Right lung (tissue), 10 donors: ENCODE measurements at places on chromosomes 13 and 19. TPM values are rescaled to one million over a fixed set of nuclear protein-coding genes. Genes with fewer than 3 reads are reported as not detected.

STARD13 gene
- 24.6 TPM for polyA plus RNA-seq

SAFB gene
- polyA plus RNA-seq: 201 TPM

GDF15 gene
- 43.4 TPM for polyA plus RNA-seq

CCL25 gene
- 0.37 TPM for polyA plus RNA-seq

HS6ST3 gene
- 0.05 TPM for polyA plus RNA-seq

SWSAP1 gene
- 2.1 TPM for polyA plus RNA-seq

ACP7 gene
- 0.16 TPM for polyA plus RNA-seq

TSHZ3 gene
- polyA plus RNA-seq: 43.1 TPM

PCDH9 gene
- polyA plus RNA-seq: 2.4 TPM

IFNL1 gene
- not detected for polyA plus RNA-seq

COLGALT1 gene
- 54.2 TPM for polyA plus RNA-seq

PRSS57 gene
- 0.36 TPM for polyA plus RNA-seq

NOVA2 gene
- 9.6 TPM for polyA plus RNA-seq

MIA gene
- polyA plus RNA-seq: 0.49 TPM

GPR18 gene
- 0.35 TPM for polyA plus RNA-seq

RBM42 gene
- polyA plus RNA-seq: 43.0 TPM

ECSIT gene
- 31.7 TPM for polyA plus RNA-seq

IL12RB1 gene
- 0.45 TPM for polyA plus RNA-seq

MISP3 gene
- 3.7 TPM for polyA plus RNA-seq

PSG1 gene
- not detected for polyA plus RNA-seq

SYDE1 gene
- polyA plus RNA-seq: 23.8 TPM

RNF113B gene
- not detected for polyA plus RNA-seq

FAM216B gene
- polyA plus RNA-seq: 12.9 TPM

FAM83E gene
- 4.8 TPM for polyA plus RNA-seq

ZNF729 gene
- 0.26 TPM for polyA plus RNA-seq

SLC27A1 gene
- 28.4 TPM for polyA plus RNA-seq

SHD gene
- polyA plus RNA-seq: 0.46 TPM

MEIOSIN gene
- polyA plus RNA-seq: not detected

SLAIN1 gene
- polyA plus RNA-seq: 27.4 TPM

EHD2 gene
- 107 TPM for polyA plus RNA-seq

TYROBP gene
- 20.4 TPM for polyA plus RNA-seq

ZNF649 gene
- 22.9 TPM for polyA plus RNA-seq

ZNF813 gene
- polyA plus RNA-seq: 5.8 TPM

BICRA gene
- polyA plus RNA-seq: 17.2 TPM

EXOC3L2 gene
- polyA plus RNA-seq: 2.8 TPM

TMEM145 gene
- 0.55 TPM for polyA plus RNA-seq

CLASRP gene
- polyA plus RNA-seq: 82.9 TPM

MYO1F gene
- polyA plus RNA-seq: 12.2 TPM

GAPDHS gene
- polyA plus RNA-seq: not detected

SPRED3 gene
- polyA plus RNA-seq: 0.67 TPM

PRKCG gene
- polyA plus RNA-seq: 0.41 TPM

PABPC3 gene
- polyA plus RNA-seq: 0.60 TPM

NLRP4 gene
- not detected for polyA plus RNA-seq

POLR2I gene
- 36.4 TPM for polyA plus RNA-seq

SOX21 gene
- 0.35 TPM for polyA plus RNA-seq

COL4A1 gene
- 601 TPM for polyA plus RNA-seq

HOMER3 gene
- 58.4 TPM for polyA plus RNA-seq

VSTM2B gene
- polyA plus RNA-seq: not detected

MAN2B1 gene
- polyA plus RNA-seq: 27.3 TPM
